Stimulated activated CD4-positive, alpha-beta T cell treated with anti-CD3 and anti-CD28 coated beads, TNF-alpha, amount 100 ng/mL, for 48 hours (primary cell): ENCODE measurements at places on chromosomes 7 and 10.

GRCh38 chr10:11116361-11116760 lies 98.7 kb downstream of the CELF2 start:
- DNase-seq: no peak

DNA sequence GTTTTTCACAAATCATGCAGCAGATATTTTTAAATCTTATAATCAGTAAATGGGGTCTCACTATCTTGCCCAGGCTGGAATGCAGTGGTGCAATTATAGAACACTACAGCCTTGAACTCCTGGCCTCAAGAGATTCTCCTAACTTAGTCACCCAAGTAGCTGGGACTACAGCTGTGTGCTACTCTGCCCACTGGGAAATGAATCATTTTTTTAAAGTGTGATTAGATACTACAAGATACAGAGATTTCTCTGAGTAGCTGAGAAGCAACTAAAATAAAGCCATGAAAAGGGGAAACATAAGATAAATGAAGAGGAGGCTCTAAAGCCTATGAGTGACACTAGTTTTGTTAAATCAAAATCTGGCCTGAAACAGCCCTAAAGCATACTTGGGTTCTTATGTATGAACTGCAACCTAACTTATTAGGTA lies 119.7 kb downstream of the JMJD1C start:
- no peak for DNase-seq

- no peak for DNase-seq
These were observed 102.3 kb upstream of the NUPR2 start for GRCh38 chr7:56218510-56218909.

DNA sequence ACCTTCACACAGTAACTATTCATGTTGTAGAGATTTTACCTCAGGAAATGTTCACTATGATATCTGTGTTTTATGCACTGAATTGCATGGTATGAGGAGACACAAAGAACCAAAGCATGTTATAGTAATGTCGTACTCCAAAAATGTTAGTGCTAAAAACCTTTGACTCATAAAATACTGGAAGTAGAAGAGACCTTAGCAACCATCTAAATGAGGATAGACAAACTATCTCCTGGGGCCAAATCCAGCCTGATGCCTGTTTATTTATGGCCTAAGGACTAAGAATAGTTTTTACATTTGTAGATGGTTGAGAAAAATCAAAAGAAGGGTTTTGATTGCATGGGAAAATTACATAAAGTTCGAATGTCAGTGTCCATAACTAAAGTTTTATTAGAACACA lies 535.1 kb downstream of the INHBA start:
- DNase-seq: no peak

GRCh38 chr7:2529161-2530070 lies 9.8 kb downstream of the LFNG start:
- no peak for DNase-seq

- no peak for DNase-seq
These were observed 301.2 kb upstream of the MYO3A start for GRCh38 chr10:25632802-25633201.

DNA sequence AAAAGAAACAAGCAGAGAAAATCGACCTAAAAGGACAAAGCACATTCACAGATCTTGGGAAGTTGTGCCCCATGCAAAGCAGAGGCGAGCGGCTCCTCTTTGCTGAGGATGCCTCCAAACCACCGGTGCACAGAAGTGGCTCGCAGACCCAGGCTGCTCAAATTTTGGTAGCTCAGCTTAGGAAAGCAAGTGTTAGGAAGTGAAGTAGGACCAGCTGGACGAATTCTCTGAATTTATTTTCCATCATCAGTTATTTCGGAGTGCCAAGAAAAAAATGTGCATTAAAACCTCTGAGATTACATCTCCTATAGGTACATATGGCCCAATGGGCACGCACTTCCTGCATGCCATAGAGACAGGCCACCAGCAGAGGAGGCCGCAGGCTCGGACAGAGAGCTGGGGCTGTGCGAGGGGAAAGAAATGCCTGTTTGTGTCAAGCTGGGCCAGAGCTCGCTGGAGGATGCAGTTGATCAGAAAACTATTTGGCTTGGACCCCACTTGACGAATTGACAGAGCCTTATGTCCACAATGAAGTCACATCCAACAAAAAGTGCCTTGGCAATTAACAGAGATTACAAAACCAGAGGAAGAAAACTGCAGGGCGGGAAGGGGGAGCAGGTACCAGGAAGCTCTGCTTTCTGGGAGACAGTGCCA lies 122.3 kb upstream of the LYZL2 start:
- DNase-seq: no peak

GRCh38 chr7:117066668-117067067 lies 113.4 kb downstream of the ST7 start:
- DNase-seq: no peak

GRCh38 chr10:28072573-28072972 lies 73.7 kb upstream of the ODAD2 start:
- no peak for DNase-seq

DNA sequence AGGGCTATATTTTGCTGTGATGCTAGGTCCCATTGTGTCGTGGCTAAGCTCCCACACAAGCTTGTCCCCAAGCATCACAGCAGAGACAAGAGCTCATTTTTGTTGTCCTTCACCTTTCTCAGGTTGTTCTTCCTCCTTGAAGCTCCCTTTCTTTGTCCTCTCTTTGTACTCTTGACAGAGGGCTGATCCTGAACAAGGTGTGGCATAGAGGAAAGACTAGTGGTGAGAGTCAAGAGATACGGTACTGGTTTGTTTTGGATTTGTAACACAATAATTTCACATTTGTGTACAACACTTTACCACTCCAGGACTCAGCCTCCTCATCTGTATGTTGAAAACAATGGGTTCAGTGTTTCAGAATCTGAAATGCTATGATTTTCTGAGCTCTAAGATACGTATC lies 41.0 kb downstream of the MAGI2 start:
- no peak for DNase-seq

- no peak for DNase-seq
These were observed 13.5 kb downstream of the ZC3HC1 start for GRCh38 chr7:130037703-130038102.

DNA sequence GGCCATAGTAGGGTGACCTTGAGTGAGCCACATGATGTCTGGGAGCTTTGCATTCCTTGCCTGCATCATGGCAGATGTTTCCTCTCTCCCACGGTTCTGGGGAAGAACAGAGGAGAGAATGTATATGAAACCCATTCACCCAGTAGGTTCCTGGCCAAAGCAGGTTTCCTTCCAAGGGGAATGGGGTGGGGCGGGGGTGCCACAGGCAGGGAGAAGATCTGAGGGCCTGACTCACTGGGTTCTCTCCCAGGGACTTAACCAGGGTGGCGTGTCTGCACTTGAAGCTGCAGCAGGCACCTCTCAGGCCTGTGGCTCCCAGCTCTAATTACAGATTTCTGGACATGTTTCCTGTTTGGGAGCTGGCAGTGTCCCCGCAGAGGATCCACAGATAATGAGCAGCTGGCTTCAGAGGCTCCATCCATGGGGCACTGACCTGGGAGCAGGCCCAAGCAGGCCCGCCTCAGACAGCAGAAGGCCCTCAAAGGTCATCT lies 50.2 kb upstream of the ZMIZ1 start:
- DNase-seq: no peak

- DNase-seq: no peak
These were observed 128.7 kb downstream of the FAM204A start for GRCh38 chr10:118213436-118213835.

- no peak for DNase-seq
These were observed 546.9 kb downstream of the KCNMA1 start for GRCh38 chr10:77090381-77091356.

DNA sequence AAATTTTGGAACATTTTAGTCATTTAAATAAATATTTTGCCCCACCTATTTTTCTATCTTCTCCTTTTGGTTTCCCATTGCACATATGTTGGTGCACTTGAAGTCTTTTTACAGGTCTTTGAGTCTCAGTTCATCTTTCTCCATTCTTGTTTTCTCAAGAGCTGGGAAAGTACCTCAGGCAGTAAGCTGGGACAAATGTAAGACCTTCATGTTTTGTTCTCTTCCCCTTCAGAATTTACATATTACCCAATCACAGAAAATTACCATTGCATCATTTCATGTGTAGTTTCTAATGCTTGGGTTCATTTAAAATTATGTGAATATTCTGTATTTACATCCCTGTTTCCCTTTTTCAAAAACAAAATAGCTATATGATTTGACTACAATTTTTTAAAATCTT lies 1150.0 kb upstream of the POT1 start:
- no peak for DNase-seq

DNA sequence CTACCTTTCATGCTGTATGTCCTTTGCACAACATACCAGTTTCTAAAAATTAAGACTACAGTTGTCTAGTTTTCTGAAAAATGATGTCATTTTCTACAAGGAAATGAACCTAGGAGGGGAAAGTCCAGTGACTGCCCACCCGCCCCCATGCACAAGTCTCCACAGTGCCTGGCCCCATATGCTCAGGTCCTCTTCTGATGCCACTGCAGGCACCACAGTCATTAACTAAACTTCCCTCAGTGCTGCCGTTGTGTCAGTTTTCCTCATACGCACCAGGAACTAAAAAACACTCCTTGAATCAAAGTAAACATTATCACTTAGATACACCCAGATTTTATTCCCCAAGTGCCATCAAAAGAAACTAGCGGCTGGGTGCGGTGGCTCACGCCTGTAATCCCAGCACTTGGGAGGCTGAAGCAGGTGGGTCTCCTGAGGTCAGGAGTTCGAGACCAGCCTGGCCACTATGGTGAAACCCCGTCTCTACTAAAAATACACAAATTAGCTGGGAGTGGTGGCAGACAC lies 6.9 kb upstream of the TNS3 start:
- no peak for DNase-seq

GRCh38 chr10:16803464-16803863 lies 13.8 kb downstream of the RSU1 start:
- no peak for DNase-seq

DNA sequence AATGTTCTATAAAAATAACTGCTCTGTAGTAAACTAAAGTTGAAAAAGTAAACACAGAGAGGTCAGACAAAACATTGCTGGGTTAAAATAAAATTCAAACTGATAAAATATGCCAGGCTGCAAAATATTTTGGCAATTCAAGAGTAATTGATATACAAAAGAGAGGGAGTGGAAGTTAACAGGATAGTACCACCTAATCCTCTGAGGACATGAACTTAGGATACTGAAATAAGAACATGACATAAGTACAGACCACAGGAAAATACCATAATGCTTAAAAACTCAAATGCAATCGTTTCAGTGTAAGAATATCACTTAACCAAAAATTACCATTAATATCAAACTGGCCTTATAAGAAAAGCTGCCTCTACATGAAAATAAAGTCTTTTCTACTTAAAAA lies 37.6 kb upstream of the GPR22 start:
- no peak for DNase-seq

DNA sequence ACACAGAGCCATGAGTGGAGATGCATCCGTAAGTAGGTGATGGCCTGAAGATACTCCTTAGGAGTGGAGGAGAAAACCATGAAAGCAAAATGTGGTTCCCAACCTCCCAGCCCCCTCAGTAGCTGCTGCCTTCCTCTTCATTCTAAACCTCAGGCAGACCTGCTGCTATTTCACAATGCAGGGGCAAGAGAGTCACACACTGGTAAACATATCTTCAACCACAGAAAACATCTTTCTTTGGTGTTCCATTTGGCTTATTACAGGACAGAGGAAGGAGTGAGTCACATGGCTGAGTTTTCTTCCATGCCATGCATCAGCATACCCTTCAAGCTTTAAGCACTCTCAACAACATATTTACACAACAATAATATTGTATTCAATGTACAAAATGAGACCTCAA lies 342.1 kb downstream of the BMPER start:
- DNase-seq: no peak

- no peak for DNase-seq
These were observed 593 bp upstream of the PILRA start for GRCh38 chr7:100372694-100373093.

DNA sequence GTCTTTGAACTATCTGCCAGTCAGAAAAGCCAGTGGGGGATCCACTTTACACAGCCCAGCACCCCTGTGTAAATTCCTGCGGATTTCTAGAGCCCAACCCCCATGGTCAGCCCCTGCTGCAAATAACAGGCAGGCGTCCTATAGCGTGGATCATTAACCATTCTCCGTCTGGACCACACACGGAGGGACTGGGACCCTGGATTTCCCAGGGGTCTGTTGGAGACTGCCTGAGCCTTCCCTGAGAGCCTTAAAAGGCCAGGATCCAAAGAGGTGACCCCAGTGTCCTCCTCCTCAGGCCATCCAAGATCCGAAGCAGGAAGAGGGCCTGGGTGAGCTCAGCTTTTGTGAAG lies 11.2 kb upstream of the GRID1 start:
- DNase-seq: no peak

GRCh38 chr10:109820620-109821405 lies 102.5 kb downstream of the XPNPEP1 start:
- no peak for DNase-seq

GRCh38 chr7:47435889-47436312 lies 146.0 kb downstream of the TNS3 start:
- no peak for DNase-seq

DNA sequence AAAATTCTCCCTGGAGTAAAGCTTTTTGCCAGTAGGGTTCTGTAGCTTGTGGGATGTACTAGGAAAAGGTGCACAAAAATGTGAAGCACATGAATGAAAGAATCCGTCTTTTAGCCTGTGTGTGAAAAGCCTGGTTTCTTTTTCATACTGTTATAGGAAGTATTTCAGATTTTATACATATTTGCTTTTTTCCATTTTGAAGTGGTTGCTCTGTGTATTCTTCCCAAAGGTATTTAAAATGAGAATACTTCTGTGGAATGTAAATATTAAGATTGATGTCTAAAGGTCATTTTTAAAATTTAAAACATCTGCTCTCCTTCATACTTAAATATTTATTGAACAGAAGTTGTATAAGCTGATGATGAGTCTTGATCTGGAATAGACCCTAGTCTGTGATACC lies 96.8 kb downstream of the CDK14 start:
- no peak for DNase-seq

GRCh38 chr10:71912431-71912830 lies 51.8 kb upstream of the CHST3 start:
- DNase-seq: no peak

DNA sequence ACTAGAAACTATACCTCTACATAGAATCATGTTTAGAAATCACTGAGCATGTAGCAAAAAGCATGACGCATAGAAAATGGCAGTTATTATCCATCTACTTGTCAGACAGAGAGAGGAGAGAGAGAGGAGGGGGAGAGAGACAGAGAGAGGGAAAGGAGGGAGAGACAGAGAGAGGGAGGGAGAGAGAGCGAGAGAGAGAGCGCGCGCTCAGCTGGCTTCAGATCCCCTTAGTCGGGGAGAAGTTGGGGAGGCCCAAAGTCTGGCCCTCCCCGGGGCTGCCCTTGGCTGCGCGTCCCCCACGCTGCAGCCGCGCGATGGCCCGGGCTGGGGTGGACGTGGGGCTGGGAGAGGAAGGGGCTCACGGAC lies 37.0 kb downstream of the CNPY1 start:
- no peak for DNase-seq

DNA sequence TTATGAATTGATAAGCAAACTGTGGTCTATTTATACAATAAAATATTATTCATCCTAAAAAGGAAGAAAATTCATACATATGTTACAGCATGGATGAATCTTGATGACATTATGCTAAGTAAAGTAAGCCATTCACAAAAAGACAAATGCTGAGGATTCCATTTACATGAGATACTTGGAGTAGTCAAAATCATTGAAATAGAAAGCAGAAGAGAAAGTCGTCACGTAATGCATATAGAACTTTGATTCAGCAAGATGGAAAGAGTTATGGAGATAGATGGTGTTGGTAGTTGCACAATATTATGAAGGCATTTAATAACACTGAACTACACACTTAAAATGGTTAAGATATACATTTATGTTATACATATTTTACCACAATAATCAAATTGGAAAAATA lies 309.7 kb upstream of the KLF6 start:
- no peak for DNase-seq

GRCh38 chr7:20238754-20239324 lies 21.7 kb upstream of the MACC1 start:
- no peak for DNase-seq
